ENCODE measurements at places on chromosomes 11 and 22.

DNA sequence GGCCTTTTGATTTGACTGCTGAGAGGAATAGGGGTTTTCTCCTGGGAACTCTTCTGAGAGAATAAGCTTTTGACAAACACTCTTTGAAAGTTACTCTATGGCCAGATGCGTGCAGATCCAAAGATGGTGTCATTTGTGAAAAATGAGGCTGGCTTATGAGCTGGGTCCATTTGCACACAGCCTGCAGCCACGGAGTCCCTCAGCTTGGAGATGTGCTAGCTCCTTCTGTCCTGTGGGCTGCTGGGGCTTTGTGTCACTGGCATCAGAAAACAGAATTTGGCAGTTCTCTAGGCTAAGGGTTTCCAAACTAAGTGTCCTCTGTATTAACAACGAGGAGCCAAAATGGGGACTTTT is 702.4 kb downstream of the NTM start:
- no peak for DNase-seq

DNA sequence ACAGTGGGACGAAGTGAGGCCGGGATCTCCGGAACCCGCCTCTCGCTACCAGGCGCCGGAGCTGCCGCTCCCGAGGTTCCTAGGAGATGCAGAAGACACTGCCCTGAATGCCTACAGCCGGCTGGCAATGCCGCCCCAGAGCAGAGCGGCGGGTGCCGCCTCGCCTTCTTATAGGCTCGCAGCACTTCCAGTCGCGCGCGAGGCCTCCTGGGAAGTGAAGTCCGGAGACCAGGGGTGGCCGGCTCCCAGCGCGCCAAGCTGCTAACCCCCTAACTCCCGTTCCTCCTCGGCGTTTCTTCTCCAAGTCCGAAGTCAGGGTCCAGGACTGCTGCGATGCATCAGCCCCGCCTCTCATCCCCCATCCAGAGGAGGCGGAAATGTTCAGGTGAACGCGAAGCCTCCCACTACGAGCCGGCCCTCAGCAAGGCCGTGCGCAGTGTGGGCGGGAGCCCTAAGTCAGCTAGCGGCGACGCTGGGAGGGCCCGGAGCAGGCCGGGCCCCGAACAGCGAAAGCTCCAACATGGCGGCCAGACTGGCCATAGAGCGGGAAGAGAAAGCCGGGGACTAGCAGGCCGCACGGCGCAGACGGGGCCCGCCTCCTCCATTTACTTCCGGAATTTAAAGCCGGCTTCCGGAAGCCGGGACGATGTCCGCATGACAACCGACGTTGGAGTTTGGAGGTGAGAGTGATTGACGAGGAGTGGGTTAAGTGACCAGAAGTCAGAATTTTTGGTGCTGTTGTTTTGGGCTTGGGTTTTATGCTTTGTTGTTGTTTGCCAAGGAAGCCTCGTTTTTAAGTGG is at the start of the genes CYB561A3 and TMEM138:
Gene CYB561A3, minus strand, starts transcription at position 142 of the 801 bp plus-strand sequence. CDS start 5,169 bp downstream, outside the sequence.
Gene TMEM138, plus strand, starts transcription at position 634 of the 801 bp plus-strand sequence. CDS start 2,017 bp downstream, outside the sequence.
- peak; percentile 90 for DNase-seq

- DNase-seq = no peak
Measured at GRCh38 chr11:128947773-128948172, 5.1 kb upstream of the TP53AIP1 start.

- no peak for DNase-seq
Measured at GRCh38 chr11:12454782-12455181, 77.4 kb downstream of the PARVA start.

- no peak for DNase-seq
Measured at GRCh38 chr11:1301220-1302000, 8.0 kb downstream of the TOLLIP start.

- DNase-seq = no peak
Measured at GRCh38 chr11:63042596-63042995, 27.0 kb upstream of the SLC22A8 start.

DNA sequence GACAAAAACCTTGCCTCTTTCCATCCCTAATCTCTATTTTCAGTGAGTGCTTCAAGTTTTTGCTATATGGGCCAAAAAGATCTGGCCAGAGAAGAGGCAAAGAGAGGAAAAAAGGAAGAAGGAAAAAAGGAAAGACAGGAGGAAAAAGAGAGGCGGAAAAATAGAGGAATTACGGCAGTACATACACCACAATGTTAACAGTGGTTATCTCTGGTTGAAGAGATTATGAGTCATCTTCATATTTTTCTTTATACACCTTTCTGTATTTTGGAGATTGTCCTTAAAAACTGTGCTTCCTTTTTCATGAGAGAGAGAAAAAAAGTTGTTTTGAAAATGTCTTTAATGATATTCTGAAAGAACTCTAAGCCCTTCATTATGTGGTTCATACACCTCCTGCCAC is 133.7 kb downstream of the SBF2 start:
- no peak for DNase-seq

GRCh38 chr11:120467627-120468026 is 43.9 kb upstream of the GRIK4 start:
- DNase-seq = no peak

DNA sequence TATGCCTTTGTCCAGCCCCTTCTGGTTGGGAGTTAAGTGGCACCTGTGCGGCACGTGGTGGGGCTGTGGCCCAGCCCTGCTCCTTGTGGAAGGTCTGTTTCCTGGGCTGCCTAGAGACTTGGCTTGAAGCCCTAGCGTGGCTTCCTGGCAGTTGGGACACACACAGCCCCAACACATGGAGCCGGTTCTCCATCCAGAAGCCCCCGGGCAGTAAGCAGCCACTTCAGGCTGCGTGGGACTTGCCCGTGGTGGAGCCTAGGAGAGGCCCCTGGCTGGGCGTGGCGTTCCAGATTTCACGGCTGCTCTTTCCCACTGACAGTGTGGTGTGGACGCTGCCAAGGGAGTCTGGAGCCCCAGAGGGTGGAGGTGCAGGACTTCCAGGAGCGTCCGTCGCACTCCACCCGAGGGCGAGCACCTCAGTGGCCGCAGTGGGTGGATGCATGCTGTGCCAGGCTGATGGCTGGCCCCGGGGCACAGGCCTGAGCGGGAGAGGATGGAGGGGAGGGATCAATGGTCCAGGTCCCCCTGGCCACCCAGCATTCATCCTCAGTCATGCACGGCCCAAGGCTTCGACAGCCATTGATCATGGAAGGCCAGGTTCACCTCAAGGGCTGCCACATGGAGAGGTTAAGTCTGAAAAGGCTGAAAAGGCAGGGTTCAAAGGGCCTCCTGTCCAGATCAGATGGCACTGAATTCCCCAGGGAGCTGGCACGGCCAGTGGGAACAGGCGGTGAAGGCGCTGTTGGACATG is 9.3 kb downstream of the CCND1 start:
- DNase-seq = no peak

GRCh38 chr11:73387594-73388264 is 11.5 kb downstream of the RELT start:
- DNase-seq = no peak

- DNase-seq = no peak
Measured at GRCh38 chr11:34206407-34207300, 101.2 kb downstream of the NAT10 start.

GRCh38 chr22:43526946-43527345 is 115.1 kb downstream of the MPPED1 start:
- DNase-seq = no peak

DNA sequence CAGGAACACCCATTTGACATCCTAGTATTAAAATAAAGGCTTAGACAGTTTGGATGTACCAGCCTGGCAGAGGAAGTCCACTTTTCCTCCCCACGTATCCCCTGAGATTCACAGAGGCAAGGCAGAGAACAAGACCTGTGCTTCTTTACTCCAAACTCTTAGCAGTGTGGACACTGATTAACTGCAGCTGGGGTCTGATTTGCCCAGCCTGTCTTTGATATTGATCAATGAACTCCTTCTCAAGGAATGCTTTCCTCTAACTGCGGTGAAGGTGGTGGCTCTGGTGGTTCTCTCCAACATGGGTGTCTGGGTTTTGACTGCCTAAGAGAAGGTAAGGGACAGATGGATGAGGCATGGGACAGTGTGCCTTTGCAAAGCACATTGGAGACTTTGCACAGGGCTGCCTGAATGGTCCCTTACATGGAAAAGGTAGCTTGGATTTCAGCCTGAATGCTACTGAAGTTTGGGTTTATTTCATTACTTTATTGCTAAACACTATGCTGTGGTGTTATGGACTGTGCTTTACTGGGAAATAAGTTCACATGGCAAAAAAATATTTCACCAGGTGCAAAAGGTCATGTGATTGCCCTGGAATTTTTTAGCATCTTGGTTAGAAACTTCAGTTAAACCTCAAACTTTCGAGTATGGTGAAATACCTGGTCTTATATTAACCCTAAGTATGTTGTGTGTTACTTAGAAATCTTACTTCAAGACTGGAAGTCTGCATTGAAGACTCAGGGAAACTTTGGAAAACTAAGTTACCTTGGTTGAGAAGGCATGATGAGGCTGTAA is 1.8 kb downstream of the GAS2 start:
- DNase-seq = no peak

- DNase-seq = no peak
Measured at GRCh38 chr22:39868741-39869140, 24.8 kb downstream of the ENTHD1 start.

GRCh38 chr11:71530602-71531001 is 3.5 kb downstream of the KRTAP5-7 start:
- DNase-seq = no peak

DNA sequence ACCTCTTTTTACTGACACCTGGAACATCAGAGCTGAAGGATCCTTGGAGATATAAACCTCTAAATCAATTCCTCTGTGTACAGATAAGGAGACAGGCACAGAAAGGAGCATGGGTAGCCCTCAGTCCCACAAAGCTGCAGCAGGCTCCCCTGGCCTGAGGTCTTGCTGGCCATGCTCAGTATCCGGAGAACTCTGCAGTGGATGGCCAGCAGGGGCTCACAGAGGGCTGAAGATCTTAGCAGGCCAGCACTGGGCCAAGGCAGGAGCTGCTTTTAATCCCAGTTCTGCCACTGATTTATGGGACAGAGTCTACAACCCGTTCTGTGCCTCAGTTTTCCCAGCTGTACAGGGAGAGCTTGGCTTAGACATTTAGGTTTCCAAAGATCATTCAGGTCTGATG is 52.6 kb upstream of the LRRC32 start:
- no peak for DNase-seq

DNA sequence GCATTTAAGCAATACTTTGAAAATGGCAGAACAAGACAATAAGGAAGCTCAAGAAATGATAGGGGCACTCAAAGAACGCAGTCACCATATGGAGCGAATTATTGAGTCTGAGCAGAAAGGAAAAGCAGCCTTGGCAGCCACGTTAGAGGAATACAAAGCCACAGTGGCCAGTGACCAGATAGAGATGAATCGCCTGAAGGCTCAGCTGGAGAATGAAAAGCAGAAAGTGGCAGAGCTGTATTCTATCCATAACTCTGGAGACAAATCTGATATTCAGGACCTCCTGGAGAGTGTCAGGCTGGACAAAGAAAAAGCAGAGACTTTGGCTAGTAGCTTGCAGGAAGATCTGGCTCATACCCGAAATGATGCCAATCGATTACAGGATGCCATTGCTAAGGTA is 51.9 kb downstream of the SPECC1L start:
- no peak for DNase-seq

DNA sequence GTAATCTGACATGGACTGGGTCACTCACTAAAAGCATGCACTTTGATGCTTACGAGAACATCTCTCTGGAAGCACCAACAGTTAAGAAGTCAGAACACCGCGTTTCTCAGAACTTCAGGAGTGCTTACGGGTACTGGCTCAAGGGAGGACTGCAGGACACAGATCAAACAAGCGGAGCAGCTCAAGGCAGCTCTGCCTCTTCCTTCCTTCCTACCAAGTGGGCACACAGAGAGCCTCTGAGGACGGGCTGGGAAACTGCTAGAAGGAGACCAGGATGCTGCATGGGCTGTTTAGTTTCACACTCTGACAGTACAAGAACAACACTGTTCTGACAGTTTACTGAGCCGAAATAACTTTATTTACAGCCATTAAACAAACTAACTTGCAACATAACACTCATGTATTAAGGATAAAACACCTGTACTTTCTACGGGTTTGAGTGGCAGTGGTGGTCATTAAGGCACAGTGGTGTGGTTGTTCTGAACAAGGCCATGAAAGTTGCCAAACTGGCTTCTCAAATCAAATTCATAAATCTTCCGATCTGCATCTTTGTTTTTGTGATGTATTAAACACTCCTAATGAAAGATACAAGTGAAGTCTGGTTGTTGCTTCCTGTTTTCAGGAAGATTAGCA is 37.5 kb downstream of the ARFGAP3 start:
- DNase-seq = no peak

- DNase-seq = no peak
Measured at GRCh38 chr11:77454867-77455655, 18.8 kb downstream of the PAK1 start.

DNA sequence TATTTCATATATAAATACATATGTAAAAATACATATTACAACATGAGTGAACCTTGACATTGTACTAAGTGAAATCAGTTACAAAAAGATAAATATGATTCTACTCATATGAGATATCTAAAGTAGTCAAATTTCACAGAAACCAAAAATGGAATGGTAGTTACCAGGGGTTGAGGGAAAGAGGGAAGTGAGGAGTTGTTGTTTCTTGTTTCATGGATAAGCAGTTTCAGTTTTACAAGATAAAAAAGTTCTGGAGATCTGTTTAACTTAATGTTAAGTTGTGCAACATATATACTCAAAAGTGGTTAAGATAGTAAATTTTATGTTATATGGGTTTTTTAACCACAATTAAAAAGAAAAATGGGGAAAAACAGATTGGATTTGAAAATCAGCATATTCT is 107.7 kb downstream of the ELP4 start:
- DNase-seq = no peak

DNA sequence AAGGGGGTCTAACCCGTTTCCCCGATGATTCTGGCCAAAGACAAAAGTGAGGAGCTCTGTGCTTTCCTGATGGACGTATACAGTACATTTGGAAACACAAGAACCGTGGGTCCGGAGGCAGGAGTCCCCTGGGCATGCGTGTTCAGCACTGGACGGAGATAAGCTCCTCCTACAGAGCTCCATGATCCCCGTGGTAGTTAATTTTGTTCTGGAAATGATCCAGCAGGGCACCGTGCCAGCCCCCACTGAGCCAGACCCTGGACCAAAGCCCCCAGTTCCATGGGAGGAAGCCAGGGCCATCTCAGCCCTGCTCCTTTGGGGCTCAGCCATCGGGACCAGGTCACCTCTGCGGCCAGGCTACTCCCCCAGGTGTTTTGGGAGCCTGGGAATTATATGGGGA is 83.3 kb downstream of the TRMU start:
- no peak for DNase-seq

DNA sequence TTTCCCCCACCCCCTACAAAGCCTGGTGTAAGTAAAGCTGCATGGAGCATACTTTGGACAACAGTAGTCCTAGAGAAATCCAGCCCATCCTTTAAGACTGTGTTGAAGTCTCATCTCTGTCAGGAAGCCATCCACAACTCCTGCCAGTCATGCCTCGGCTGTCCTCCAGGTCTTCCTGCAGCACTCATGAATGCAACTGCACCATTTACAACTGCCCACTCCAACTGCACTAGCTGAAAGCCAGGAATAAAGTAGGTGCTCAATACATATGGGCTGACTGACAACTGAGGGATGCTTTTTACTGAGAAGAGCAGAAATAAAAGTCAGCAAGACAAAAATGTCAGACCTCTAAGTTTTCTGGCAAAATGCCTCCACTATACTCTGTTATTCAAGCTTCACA is 27.4 kb downstream of the IL18BP start:
- no peak for DNase-seq

GRCh38 chr11:2789331-2789730 is 89.5 kb upstream of the KCNQ1OT1 start:
- no peak for DNase-seq

- DNase-seq = no peak
Measured at GRCh38 chr22:32203181-32204039, 1.5 kb downstream of the RFPL2 start.
